ENCODE measurements at places on chromosomes 3 and 15.

GRCh38 chr15:100683434-100683833 is 81.0 kb downstream of the ASB7 start:
- DNase-seq = no peak

- no peak for DNase-seq
These were observed 77.7 kb upstream of the LIMD1 start for GRCh38 chr3:45516829-45517228.

DNA sequence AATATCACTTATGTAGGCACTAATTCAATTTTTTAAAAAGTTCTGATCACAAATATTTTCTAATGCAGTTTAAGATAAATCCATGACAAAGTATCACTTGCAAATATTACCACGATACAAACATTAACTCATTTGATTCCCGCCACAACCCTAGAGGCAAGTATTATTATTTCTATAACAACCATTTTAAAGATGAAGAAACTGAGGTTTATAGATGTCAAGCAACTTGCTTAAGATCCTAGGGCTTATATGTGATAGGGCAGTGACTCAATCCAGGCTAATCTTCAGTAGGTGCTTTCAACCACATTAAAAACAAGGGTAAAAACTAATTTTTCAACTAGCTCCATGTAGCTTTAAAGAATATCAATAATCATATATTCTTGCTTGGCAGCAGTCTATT is 1.7 kb downstream of the DYNC1LI1 start:
- DNase-seq = no peak

GRCh38 chr15:89150762-89151664 is 62.8 kb downstream of the ABHD2 start:
- no peak for DNase-seq

DNA sequence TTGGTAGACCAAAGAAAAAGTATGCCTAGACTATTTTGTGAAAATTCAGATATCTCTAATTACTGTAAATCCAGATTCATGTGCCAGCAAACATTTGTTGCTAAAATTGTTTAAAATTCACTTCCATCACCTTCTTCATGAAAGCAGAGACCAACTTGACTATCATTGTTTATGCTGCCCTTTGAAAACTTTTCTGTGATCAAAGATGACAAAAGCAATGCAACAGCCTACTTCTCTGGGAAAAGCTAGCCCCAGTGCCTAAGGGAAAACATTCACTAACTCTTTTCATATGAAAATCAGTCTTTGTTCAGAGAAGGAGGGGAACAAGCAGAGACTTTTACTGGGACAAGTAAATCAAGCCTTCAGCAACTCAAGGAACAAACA is 178.0 kb upstream of the P2RY1 start:
- no peak for DNase-seq

- no peak for DNase-seq
These were observed 207.4 kb upstream of the HES1 start for GRCh38 chr3:193928354-193929209.

GRCh38 chr15:34782901-34783300 is 12.4 kb downstream of the ACTC1 start:
- no peak for DNase-seq

- DNase-seq = no peak
These were observed 770 bp downstream of the TBC1D5 start for GRCh38 chr3:17741621-17742101.

GRCh38 chr3:134083626-134084241 is 54.0 kb upstream of the SLCO2A1 start:
- no peak for DNase-seq

DNA sequence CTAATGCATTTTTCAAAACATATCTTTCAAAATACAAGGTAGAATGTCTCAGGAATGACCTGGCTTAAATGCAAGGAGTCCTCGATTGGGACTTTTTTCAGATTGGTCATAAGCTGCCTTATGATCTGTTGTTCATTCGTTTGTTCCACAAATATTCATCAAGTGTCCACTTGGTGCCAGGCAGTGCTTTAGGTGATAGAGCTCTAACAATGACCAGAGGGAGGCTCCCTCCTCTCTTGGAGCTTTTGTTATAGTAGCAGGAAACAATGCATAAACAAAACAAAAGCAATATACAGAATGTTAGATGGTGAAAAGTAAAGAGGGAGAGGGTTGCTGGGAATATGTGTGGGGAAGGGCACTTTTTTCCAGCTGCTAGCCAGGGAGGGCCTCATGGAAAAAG is 156.1 kb downstream of the MCTP2 start:
- no peak for DNase-seq

DNA sequence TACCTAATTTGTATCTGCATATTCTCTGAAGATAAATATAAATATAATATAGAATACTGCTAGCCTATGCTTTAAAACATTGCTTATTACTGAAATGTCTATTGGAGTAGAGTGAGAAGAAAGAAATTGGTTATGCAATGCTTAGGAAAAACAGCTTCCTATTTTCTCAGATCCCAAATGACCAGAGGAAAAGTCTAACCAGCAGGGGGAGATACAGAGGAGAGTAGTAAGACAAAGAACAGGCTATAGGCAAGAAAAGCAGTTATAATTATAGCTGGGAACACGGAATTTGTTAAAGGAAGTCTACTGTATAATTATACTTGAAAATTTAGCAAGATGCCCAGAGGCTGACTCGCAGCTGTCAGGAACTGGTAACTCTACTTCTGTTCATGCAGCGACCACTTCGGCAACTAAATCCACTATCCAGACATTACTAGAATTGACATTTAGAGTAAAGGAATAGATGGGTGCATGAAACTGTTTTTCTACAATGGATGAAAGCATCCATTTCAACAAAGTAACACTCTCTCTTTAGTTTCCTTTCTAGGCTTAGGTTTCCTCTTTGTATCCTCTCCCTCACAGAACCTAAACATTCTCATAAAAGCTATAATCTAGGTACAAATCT is 97.2 kb downstream of the TBC1D5 start:
- DNase-seq = peak; percentile 19

DNA sequence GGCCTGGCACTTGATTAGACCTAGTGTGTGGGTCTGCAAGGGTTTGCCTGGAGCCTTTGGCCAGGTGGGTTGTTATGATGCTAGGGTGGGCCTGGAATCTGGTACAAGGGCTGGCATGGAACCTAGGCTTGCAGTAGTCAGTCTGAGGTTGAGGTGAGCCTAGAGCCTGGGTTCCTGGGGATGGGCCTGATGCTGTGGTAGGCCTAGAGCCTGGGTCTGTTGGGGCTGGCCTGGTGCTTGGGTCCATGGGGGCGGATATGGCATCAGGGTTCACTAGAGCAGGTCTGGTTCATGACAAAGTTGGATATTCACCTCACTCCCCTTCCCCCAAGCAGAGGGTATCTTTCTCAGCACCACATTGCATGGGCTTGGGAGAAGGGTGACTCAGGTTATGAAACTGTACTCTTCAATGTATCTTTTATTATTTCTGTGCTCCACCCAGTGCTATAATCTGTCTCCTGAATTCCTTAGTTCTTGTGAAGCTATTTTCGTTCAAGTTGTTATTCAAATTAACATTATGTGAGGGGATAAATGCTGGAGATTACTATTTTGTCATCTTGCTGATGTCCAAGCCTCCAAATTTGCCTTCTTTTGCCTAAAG is 274.4 kb downstream of the NFKBIZ start:
- no peak for DNase-seq

DNA sequence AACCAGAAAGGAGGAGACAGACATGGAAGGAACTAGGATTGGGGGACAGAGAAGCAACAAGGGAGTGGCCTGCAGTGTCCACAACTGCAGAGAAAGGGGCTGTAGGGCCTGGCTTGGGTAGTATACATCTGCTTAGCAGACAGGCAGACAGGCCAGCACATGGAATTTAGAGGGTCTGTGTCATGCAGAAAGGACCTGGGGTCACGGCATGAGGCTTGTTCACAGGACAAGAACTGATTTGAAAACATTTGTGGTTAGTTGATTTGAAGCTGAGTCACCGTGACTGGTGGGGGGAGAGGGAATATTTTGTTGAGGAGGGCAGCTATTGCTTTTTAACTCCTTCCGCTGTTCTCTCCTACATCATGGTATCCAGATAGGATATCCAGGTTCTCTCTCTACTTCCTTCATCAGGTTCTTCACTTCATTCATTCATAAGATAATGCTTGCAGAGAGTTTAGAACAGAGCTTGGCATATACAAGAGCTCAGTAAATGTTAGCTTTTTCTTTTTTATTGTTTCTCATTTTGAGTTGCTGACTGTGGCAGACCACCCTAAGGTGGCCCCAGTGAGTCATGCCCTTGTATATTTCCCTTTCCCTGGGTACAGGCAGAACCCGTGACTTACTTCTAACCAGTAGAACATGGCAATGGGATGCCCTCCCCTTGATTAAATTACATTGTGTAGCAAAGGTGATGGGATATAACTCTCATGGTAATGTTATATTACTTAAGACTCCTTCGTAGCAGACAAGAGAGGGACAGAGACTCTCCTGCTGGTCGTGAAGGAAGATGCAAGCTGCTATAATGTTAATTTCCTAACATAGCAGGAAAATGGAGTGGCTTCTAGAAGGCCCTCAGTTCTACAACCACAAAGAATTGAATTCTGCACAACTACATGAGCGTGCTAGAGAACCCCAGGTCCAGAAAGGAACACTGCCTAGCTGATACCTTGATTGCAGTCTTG is 95.0 kb upstream of the NMNAT3 start:
- DNase-seq = no peak

GRCh38 chr3:56502738-56503137 is 34.5 kb upstream of the ERC2 start:
- DNase-seq = no peak

GRCh38 chr15:95760508-95760907 is 570.0 kb upstream of the NR2F2 start:
- DNase-seq = no peak

DNA sequence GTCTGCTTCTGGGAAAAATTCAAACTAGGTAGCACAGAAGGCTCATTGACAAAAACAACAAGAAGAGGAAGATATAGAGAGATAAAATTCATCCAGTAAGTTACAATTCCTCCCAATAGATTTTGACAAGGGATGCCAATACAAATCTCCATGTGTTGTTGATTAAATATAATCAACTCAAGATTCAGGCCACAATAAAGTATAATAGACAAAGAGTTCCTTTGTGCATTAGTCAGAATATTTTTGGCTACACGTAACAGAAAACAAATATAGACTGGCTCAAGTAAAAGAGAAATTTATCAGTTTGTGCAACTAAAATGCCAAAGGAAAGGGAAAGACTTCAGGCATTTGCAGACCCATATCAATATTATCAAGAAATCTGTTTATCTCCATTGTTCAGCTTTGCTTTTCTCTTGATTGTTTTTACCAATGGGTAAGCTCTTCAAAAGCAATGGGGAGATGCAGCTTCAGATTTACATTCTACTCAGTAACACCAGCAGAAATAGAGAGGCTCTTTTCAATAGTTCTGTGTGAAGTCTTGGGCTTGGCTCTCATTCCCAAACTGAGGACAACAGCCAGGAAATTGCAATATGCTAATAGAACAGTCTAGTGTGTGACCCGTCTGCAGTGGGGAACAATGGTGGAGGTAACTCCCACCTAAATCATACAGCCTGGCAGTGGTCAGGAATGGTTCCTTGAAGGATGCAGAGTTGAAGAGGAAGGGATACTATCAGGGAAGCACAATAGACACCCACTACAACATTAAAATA is 77.6 kb upstream of the PROK2 start:
- DNase-seq = no peak

- no peak for DNase-seq
These were observed 43.1 kb downstream of the PDE8A start for GRCh38 chr15:85024509-85025336.

DNA sequence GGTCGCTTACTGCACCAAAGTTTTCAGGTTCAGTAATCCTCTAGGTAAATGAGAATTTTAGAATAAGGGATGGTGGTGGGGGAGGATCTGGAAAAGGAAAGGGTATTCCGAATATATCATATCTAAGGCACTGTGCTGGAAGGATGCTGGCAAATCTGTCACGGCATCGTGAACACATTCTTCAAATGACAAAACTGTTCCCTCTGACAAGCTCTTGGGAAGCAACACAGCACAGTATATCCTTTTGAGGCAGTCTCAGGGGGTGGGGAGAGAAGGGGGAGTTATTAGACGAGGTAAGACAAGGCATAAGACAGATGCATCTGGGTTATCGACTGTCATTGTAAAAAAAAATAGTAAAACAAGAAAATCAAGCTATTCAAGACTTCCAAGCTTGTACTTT is 289.6 kb upstream of the LRRN1 start:
- no peak for DNase-seq

DNA sequence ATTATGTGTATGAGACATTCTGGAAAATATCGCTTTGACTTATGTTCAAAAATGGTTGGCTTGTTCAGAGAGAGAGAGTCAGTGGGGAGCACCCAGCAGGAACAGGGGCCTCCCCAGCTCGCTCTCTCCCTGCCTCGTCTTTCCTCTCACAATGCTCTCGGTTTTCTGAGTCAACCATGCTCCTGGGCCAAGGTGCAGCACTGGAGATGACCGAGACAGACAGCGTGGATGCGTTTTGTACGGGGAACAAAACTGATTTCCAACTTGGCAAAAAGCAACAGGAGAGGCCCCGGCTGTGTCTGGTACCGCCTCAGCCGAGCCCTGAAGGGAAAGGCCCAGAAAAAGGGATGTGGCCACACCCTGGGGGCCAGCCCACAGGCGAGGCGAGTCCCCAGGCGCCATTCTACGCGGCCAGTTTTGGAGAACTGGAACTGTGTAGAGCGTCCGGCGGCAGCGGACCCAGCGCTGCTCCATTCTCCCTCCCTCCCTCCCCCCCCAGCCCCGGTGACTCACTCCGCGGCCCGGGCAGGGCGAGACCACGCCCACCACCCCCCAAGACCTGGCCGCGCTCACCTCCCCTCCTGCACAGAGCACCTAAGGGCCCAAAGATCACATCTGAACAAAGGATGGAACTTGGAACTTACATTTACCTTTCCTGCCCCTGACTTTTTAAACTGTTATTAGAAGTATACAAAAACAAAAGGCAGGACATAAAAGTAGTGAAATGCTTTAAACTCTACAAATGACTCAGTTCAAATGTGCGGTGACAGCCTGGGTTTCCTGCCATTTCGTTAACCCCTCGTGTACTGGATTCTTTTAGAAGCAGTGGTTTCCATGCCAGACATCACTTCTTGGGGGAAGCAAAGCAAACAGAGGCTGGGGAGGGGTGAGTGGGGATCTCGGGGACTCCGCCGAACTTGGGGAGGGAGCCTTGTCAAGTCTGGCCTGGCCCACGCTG is 12.7 kb downstream of the ATP10A start:
- no peak for DNase-seq

DNA sequence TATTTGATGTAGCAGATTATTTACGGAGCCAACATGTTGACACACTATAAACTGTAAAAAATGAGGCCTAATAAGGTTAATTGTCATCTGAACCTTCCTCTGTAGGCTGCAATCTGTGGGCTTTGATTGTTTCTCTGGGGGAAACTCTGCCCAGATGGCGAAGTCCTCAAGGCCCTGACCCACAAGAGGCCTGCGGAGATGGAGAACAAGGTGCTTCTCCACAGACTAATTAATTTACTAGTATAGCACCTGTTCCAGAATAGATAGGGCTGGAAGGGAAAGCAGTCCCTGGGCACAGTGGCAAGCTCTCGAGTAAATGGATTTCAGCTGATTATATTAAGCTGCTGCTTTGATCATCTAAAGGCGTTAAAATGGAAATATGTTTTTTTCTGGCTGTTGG is 338.8 kb upstream of the DNAJC19 start:
- no peak for DNase-seq
